ENCODE measurements at places on chromosomes 11 and 22.
A peak's percentile ranks its signal among the peaks of the same experiment; 100 is the strongest.

GRCh38 chr22:30561402-30562189 lies 12.9 kb downstream of the GAL3ST1 start:
- DNase-seq, result peak; percentile 45

GRCh38 chr22:48627203-48627602 lies 1200.5 kb downstream of the BRD1 start:
- no peak for DNase-seq

DNA sequence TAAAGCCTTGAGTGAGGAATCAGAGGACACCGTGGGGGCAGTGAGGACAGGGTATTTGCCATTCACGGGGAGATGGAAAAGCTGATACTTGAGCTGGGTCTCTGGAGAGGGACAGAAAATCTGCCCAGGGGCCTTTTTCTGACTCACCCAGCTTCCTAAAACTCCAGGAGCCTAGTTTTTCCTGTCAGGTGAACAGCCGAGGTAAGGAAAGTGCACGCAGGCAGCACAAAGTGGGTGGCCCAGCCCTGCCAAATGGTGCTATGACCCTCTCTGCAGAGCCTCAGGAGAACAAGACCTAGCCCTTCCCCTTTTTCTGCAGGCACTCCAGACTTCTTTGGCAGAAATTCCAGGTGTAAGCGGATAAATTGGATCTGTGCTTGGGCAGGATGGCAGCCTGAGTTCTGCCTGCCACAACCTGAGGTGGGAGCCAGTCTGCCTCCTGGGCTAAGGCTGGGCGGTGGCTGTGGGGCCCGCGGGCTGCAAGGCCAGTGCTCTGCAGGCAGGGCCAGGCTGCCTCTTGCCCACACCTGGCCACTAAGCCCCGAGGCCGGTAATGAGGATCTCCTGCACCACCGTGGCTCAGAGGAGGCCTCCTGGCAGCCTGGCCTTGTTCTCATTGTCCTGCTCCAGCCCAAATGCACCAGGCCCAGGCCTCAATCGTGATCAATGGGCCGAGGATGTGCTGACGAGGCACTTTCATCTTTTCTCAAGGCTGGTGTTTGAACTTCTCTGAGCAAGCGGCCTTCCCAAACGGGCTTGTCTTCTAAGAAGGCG lies 72.9 kb upstream of the LMO1 start:
- DNase-seq, result no peak

GRCh38 chr11:62061356-62062222 lies 62.2 kb upstream of the INCENP start:
- DNase-seq, result no peak

GRCh38 chr11:14969901-14970323 lies 2.2 kb downstream of the CALCA start:
- peak; percentile 94 for DNase-seq

DNA sequence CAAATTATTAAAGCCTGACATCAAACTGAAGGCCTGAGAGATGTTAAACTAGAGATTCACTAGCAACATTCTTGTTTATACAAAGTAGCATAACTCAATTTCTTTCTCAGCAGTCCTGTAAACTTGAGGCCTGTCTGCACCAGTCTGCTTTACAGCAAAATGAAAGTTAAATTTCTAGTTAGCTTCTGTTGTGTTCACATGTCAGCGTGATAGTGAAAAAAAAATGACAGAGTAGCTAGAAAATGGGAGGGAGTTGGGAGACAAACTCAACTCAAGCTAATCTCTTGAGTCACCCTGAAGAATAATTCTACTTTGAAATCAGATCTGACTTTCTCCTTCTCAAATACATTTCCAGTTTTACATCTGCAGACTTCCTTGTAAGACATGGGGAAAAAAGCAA lies 6.5 kb downstream of the RBFOX2 start:
- no peak for DNase-seq

- DNase-seq, result no peak
Measured at GRCh38 chr22:47176573-47177333, 414.3 kb downstream of the TBC1D22A start.

DNA sequence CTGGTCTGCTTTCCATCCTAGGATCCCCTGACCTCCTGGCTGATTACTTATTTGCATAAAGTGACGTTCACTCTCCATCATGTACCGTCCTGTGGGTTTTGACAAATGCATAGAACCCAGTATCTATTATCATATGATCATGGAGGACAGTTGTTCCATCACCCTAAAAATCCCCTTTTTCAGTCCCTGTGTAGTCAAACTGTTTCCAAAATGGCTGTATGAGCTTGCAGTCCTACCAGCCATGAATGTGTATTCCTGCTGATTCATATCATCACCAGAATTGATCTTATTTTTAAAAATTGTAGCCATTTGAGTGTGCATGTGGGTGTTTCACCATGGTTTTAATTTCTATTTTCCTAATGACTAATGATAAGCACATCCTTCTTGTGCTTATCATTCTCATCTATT lies 108.8 kb downstream of the MPPED1 start:
- no peak for DNase-seq

GRCh38 chr11:128715691-128716561 lies 22.1 kb downstream of the FLI1 start:
- no peak for DNase-seq

DNA sequence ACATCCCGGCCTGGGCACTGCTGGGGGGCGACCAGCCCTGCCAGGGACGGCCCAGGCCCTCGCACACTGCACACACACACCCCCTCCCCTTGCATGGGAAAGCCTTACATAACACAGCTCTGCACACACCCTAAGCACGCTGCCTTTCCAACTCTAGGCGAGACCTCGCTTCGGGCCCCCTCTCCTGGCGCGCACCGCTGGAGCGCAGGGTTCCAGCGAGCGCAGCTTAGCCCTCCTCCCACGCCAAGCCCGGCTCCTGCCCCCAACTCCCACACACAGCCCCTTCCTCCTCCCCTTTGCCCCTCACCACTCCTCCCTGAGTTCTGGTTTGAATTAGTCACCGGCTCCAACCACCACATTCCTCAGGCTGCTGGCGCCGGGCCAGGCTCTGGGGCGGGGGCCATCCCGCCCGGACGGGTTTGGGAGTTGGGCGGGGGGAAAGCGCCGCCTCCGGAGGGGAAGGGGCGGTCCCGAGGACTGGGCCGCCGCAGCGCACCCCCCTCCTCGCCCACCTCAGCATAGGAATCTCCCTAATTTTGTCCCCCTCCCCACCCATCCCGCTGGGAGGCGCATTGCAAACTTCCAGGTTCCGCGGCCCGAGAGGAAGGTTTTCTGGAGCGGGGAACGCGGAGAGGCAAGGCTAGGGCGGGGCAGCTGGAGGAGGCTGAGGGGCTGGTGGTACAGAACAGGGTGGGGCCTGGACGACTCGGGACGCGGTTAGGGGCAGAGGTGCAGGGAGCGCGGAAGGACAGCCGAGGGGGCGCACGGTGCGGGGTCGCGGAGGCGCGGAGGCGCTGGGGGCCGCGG lies 966 bp downstream of the AHNAK start:
- DNase-seq, result peak; percentile 80

GRCh38 chr22:35777335-35777975 lies 59.8 kb downstream of the APOL5 start:
- no peak for DNase-seq

- peak; percentile 61 for DNase-seq
Measured at GRCh38 chr11:66951135-66951534, 7.0 kb downstream of the PC start.

GRCh38 chr11:17153757-17154156 lies 54.0 kb downstream of the PIK3C2A start:
- DNase-seq, result no peak

GRCh38 chr22:38112381-38112780 lies 1.9 kb upstream of the BAIAP2L2 start:
- no peak for DNase-seq

DNA sequence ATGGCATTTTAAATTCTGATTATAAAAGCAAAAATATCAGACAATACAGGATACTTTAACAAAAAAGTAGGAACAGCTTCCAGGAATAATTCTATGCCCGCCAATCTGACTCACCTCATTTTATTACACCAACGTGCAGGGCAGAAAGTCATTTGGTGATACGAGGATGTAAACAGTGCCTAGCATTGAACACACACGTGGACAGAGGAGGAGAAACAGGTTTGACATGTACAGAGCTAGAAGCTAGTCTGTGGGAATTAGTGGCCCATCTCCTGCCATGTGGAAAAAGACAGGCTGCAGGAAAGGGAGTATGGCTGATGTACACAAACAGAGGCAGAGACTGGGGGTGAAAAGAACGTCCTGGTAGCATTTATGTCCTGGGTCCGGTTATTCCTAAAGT lies 9.0 kb upstream of the SPINDOC start:
- no peak for DNase-seq

DNA sequence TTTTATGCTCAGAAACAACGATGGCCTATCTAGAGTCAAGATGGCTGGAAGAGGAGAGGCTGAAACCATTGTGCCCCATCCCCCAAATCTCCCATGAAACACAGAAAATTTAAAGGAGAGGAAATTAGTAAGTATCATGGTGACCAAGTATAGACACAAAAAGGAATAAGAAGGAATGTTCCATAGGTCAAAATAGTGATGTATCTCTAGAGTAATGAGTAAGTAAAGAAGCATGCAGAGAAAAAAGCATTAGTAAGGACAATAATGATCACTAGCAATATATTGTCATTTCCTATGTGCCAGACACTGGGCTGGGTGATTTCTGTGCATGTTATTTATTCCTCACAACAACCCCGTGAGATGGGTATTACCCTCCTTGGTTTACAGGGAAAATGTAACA lies 2.6 kb upstream of the SLC22A24 start:
- DNase-seq, result no peak

- no peak for DNase-seq
Measured at GRCh38 chr11:114610984-114611944, 15.7 kb upstream of the NXPE4 start.

- DNase-seq, result no peak
Measured at GRCh38 chr11:27231530-27231929, 131.5 kb downstream of the CCDC34 start.

DNA sequence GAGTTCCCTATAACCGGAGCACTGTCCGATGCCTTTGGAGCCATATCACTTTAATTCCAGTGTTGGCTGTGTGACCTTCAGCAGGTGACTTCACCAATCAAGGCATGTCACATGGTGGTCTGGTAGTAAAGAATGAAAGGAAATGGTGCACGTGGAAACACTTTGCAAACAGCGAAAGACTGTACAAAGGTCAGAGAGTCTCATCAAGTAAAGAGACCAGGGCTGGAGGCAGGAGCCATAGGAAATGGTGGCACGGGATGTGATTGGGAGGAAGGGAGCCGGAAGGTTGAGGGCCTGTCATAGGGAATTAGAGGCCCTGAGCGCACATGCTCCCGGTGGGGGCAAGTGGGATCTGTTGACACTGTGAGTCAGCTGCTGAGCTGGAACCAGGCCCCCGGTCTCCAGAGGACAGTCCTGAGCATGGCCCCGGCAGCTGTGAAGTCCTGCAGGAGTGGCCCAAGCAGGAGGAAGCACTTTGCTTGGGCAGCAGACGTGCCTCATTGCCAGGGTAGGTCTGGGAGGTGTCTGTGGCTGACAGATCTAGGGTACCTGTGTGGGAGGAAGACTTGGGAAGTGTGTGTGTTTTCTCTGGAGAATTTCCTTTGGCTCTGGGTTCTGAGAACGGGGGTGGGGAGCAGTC lies 2.0 kb downstream of the DAGLA start:
- no peak for DNase-seq

GRCh38 chr11:117734601-117735024 lies 62.4 kb downstream of the DSCAML1 start:
- DNase-seq, result no peak

DNA sequence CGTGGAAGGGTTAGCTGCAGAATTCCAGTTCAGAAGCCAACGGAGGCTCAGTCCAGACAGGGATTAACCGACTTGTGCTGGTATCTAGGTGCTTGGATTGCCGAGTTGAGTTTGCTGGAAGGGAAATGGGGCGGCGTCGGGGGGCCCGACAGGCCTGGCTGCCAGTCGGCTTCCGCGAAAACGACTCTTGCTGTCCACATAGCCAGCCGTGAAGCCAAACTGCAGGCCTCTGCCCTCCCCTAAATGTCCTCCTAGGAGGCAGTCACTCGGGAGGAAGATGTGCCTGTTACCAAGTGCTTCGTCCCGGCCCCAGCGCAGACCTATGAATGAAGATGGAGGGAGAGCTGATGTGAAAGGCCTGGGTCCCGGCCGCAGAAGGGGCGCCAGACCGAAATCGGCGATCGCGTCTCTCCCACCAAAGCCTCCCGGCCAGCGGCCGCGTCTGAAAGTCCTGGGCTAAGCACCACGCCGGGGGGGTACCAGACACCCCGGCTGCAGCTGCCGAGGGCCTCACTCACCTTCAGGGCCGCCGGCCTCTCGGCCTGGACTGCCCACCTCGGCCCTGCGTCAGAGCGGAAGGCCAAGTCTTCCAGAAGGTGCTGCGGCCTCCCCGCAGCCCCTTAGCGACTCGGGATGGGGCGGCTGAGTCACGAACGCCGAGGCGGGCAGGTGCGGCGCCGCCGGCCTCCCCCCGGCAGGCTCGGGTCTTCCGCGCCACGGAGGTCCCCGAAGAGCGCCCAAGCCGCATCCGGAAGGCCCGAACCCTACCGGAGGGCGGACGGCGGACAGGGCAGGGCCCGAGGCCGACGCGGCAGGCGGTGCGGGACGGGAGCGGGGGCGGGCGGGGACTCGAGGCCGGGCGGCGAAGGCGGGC lies 7.5 kb downstream of the DPAGT1 start:
- peak; percentile 28 for DNase-seq

- no peak for DNase-seq
Measured at GRCh38 chr11:5297721-5298323, 3.9 kb downstream of the OR51B4 start.

GRCh38 chr11:5366856-5367255 lies 15.5 kb downstream of the OR51B6 start:
- DNase-seq, result no peak

DNA sequence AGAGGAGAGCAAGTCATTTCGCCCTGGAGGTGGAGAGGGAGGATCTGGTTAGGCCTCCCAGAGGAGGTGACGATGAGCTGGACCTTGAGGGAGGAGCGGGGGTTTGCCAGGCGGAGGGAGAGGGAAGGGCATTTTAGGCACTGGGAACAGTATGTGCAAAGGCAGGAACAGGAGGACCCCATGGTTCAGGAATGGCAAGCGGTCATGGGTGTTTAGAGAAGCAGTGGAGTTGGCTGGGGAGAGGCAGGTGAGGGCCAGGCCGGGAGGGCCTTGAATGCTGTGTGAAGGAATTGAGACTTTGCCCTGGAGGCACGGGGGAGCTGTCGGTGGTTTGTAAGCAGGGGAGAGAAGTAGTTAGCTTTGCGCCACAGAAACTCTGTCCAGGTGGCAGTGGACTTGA lies 10.3 kb downstream of the PRDM11 start:
- no peak for DNase-seq

DNA sequence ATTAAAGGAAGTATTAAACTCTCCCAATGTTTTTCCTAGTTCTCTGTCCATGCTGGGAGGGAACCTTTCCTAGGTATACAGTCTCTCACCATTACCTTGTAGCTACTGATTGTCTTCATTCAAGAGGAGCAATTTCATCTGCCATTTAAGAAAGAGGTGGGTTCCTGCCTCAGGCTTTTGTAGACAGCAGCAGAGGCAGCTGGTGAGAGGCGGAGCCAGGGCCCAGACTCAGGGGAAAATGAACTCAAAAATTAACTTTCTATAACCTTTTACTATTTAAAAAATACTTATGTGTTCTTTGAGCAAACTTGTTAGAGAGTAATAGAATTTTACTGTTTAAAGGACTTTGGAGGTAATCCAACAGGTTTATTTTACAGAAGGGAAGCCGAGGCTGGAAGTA lies 133.0 kb downstream of the SNX19 start:
- no peak for DNase-seq
